ENCODE measurements at places on chromosomes 1 and 21.

GRCh38 chr1:39894884-39895495, 6.7 kb downstream of the MYCL start:
- H3K27me3 ChIP-seq, result peaks cover 73% of the 10 kb centered on the region
- no peak for DNase-seq
- no peak overlapping the region for H3K4me3 ChIP-seq
- no peak overlapping the region for H3K27ac ChIP-seq
- peaks cover 11% of the 10 kb centered on the region for H3K4me1 ChIP-seq

- no peak overlapping the region for H3K27ac ChIP-seq
- peaks cover 3% of the 10 kb centered on the region for H3K27me3 ChIP-seq
- no peaks in the 10 kb centered on the region for H3K36me3 ChIP-seq
- no peak for DNase-seq
- H3K4me1 ChIP-seq, result peaks cover 3% of the 10 kb centered on the region
Observed at GRCh38 chr1:161379071-161379470, 11.4 kb upstream of the CFAP126 start.

DNA sequence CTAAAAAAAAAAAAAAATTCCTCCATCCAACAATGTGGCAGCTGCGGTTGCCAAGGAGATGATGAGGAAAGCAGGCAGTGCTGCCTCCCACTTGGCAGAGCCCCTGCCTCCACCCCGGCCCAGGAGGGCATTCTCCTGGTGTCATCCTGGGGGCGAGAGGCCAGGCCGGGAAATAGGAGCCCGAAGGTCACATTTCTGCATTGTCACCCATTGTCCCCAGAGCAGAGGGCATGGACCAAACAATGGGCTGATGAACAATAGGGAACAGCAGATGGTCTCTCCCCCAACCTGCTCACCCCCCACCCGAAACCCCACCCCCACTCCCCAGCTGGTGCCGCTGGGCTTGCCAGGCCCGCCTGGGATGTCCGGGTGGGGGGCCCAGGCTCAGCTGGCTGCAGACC, 37.3 kb downstream of the CAMK2N1 start:
- no peak for DNase-seq
- no peaks in the 10 kb centered on the region for H3K4me1 ChIP-seq
- H3K4me3 ChIP-seq, result no peak overlapping the region
- no peak overlapping the region for H3K27ac ChIP-seq
- H3K27me3 ChIP-seq, result peaks cover 17% of the 10 kb centered on the region

DNA sequence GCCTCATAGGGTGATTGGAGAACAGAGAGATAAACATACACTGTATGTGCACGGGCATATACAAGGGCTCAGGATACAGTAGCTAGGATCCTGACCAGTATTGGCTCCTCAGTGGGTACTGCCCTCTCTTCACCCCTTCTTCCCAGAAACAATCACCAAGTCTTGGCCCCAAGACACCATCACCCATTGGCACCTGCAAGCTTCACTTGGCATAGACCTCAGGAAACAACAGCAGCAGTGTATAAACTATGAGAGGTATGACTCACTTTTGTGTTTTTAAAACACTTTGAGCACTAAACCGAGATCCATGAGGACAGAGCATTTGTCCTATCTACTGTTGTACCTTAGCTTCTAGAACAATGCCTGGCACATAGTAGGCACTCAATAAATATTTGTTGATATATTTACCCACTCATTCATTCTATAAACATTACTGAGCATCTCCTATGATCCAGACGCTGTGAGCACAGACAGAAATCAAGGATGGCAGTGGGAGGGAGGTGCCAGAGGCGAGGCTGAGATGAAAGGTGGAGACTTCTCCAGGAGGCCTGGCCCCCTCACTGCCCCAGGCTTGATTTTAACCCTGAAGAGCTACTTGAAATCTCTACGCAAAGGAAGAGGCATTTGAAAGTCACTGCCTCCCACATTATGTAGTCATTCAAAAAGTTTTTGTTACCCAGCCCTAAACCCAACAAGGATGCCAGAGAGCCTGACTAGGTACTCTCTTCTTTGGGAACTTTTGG, 95.2 kb downstream of the CAMK2N1 start:
- H3K27ac ChIP-seq, result no peak overlapping the region
- peaks cover 52% of the 10 kb centered on the region for H3K27me3 ChIP-seq
- peaks cover 8% of the 10 kb centered on the region for H3K36me3 ChIP-seq
- DNase-seq, result no peak
- no peaks in the 10 kb centered on the region for H3K4me1 ChIP-seq
- no peak overlapping the region for H3K4me3 ChIP-seq

GRCh38 chr1:93980320-93981273, 71.4 kb upstream of the GCLM start:
- no peak for DNase-seq
- no peak overlapping the region for H3K27ac ChIP-seq
- no peak overlapping the region for H3K4me3 ChIP-seq
- H3K27me3 ChIP-seq, result peaks cover 2% of the 10 kb centered on the region
- no peaks in the 10 kb centered on the region for H3K4me1 ChIP-seq

- H3K36me3 ChIP-seq, result peaks cover 3% of the 10 kb centered on the region
- H3K4me3 ChIP-seq, result no peak overlapping the region
- H3K27me3 ChIP-seq, result no peaks in the 10 kb centered on the region
- DNase-seq, result no peak
- peaks cover 13% of the 10 kb centered on the region for H3K4me1 ChIP-seq
- H3K27ac ChIP-seq, result no peak overlapping the region
Observed at GRCh38 chr21:43895196-43895595, 30.2 kb downstream of the AGPAT3 start.

DNA sequence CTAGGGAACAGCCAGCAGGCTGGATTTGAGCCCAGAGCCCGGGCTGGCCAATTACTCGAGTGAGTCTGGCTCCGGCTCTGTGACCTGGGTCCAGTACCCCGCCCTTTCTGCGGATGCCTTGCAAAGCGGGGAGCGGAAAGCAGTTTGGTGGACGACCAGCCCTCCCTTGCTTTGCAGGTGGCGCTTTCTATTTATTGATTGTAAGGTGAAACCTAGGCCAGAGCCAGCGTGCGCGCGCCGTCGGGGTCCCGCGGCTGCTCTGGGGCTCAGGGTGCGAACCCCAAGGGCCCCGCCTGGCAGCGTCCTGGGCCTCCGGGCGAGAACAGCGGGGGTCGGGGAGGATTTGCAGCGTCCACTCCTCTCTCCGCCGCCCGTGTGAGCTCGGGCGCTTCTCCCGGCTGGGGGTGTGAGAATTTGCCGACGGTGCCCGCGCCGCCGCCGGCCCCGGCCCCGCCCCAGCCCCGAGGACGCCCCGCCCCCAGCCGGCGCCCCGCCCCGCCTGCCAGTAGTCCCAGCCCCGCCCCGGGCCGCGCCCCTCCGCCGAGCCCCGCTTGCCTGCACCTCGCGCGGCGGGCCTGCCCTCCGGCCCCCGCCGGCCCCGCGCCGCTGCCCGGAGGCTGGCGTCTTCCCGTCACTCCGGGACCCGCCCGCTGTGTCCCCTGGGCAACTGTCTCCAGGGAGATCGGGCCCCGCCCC, 37.6 kb downstream of the PIK3CD start:
- no peaks in the 10 kb centered on the region for H3K27me3 ChIP-seq
- no peak overlapping the region for H3K27ac ChIP-seq
- peak; percentile 75 for DNase-seq
- H3K36me3 ChIP-seq, result no peaks in the 10 kb centered on the region
- H3K4me3 ChIP-seq, result peak overlapping the region; percentile 79
- peaks cover 39% of the 10 kb centered on the region for H3K4me1 ChIP-seq

- H3K36me3 ChIP-seq, result no peaks in the 10 kb centered on the region
- H3K27ac ChIP-seq, result no peak overlapping the region
- peaks cover 15% of the 10 kb centered on the region for H3K27me3 ChIP-seq
- DNase-seq, result no peak
Observed at GRCh38 chr1:51139474-51139873, 37.4 kb downstream of the C1orf185 start.

DNA sequence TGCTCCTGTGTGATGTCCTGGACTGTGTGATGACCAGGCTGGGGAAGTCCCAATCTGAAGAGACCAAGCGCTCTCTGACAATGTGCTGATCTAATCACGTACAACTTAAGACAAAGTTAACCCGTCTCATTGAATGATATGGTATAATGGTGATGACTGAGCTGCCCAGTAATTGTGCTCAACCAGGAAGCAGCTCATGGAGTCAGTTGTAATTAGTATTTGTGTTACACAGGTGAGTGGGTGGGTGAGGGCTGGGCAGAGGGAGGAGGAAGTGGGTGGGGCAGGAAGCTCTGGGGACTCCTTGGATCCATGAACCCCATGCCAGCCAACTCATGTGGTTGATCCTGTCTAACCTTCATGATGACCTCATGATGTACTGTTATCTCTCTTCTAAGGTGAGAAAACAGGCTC, 8.7 kb upstream of the ECE1 start:
- no peak for DNase-seq
- peaks cover 83% of the 10 kb centered on the region for H3K4me1 ChIP-seq
- no peaks in the 10 kb centered on the region for H3K27me3 ChIP-seq

- H3K27ac ChIP-seq, result no peak overlapping the region
- H3K27me3 ChIP-seq, result peaks cover 13% of the 10 kb centered on the region
- H3K4me1 ChIP-seq, result no peaks in the 10 kb centered on the region
- DNase-seq, result no peak
- H3K4me3 ChIP-seq, result no peak overlapping the region
- no peaks in the 10 kb centered on the region for H3K36me3 ChIP-seq
Observed at GRCh38 chr1:169060919-169061639, 45.4 kb upstream of the ATP1B1 start.
